ENCODE measurements at places on chromosomes 6 and 20. TPM values are rescaled to one million over a fixed set of nuclear protein-coding genes. Genes with fewer than 3 reads are reported as not detected.
A peak's percentile ranks its signal among the peaks of the same experiment; 100 is the strongest.

DNA sequence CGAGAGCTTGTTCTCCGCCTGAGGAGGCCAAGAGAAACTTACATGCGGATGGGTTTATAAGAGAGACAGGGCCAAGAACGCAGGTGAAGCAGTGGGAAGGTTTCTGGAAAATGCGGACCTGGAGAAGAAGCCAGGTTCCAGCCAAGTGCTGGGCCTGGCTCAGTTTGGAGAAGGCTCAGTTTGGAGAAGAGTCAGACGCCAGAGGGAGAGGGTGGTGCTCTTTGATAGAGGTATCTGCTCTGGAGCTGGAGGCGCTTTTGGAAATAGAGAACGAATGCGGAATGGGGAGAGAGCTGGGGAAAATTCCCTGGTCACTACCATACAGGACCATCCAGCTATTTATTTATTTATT is 753 bp downstream of the RSPH9 start:
- peaks cover 11% of the 10 kb centered on the region for H3K36me3 ChIP-seq
- H3K27me3 ChIP-seq: no peaks in the 10 kb centered on the region
- H3K27ac ChIP-seq: no peak overlapping the region

GRCh38 chr6:41536795-41537758 is 9.1 kb upstream of the FOXP4 start:
- H3K36me3 ChIP-seq: no peaks in the 10 kb centered on the region
- peaks cover 52% of the 10 kb centered on the region for H3K27me3 ChIP-seq
- DNase-seq: no peak
- no peak overlapping the region for H3K4me3 ChIP-seq
- peaks cover 6% of the 10 kb centered on the region for H3K4me1 ChIP-seq

DNA sequence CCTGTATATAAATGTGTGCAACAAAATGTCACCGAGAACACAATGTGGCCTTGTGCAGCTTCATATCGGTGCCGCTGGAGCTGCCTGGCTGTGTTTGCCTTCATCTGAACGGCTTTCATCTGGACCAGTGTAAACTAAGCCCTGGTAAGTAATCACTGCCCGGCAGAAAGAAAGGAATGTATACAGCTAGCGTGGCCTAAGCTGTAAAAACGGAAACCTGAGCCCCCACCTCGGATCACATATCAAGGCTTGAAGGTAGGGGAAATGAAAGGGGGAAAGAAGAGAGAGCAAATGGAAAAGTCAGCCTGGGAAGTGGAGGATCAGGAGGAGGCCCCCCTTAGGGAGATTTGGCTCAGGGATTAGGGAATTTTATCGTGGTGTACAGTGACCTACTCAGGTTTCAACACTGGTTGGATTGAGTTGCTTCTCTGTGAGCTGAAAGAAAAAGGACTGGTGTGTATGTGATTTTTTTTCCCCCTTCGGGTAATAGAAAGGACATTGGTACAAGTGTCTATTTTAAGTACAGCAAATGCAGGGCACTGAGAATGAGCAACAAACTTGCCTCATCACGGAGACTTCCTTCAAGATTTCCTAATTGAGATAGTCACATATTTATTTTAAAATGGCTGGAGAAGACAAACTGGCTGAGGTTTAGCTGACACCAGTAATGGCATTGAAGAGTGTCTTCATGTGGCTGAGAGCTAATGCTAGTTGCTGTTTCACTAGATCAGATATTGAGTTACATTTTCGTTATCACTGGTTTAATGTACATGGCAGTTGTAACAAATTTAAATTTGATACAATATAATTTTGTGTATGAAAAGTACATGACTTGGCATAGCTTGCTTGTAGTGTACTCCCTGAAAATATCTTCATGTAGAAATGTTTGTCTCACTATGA is 3.5 kb downstream of the SOBP start:
- peaks cover 3% of the 10 kb centered on the region for H3K4me1 ChIP-seq
- peaks cover 4% of the 10 kb centered on the region for H3K27me3 ChIP-seq
- no peaks in the 10 kb centered on the region for H3K36me3 ChIP-seq
- peak overlapping the region; percentile 66 for H3K27ac ChIP-seq
- H3K4me3 ChIP-seq: peak overlapping the region; percentile 21
- peak; percentile 67 for DNase-seq

GRCh38 chr6:136772685-136773472 is 19.4 kb downstream of the MAP3K5 start:
- peaks cover 5% of the 10 kb centered on the region for H3K4me1 ChIP-seq
- H3K36me3 ChIP-seq: no peaks in the 10 kb centered on the region
- H3K27me3 ChIP-seq: no peaks in the 10 kb centered on the region
- no peak overlapping the region for H3K4me3 ChIP-seq
- no peak overlapping the region for H3K27ac ChIP-seq
- DNase-seq: no peak

- H3K27me3 ChIP-seq: no peaks in the 10 kb centered on the region
- H3K36me3 ChIP-seq: no peaks in the 10 kb centered on the region
- peaks cover 20% of the 10 kb centered on the region for H3K4me1 ChIP-seq
Measured at GRCh38 chr6:116387374-116387773, 16.6 kb downstream of the DSE start.

DNA sequence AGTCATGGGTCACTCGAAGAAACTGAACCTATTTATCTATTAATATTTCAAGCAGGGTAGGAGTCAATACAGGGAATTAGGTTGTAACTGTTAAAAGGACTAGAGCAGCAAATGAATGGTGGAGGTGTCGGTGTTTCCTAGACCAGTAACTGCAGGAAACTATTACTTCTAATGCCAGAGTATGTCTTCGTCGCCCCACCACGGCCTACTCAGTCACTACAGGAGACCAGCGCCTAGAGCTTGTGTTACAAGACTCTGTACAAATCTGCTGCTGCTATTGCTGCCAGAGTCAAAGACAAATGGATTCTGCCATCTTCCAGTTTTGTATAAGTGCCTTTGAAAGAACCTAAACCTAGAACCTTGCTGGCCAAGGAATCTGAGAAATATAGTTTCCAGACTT is 343.9 kb downstream of the SOX4 start:
- no peaks in the 10 kb centered on the region for H3K27me3 ChIP-seq
- DNase-seq: no peak
- peaks cover 1% of the 10 kb centered on the region for H3K4me1 ChIP-seq
- no peaks in the 10 kb centered on the region for H3K36me3 ChIP-seq
- no peak overlapping the region for H3K27ac ChIP-seq

DNA sequence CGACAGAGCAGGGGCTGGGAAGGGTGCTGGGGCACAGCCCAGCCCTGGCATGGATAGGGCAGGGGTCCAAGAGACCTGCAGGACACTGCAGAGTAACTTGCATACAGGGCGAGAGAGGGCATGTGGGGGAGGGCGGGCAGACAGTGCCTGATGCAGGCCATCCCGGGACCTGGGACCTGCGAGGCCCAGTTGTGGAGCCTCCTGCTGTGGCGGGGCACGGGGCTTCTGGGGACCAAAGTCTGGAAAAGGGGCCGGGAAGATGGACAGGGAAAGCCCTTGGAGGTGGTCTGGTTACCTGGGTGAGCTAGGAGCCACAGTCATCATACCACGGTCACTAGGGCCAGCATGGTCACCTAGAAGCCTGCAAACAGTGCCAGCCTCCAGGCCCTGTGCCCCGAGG is 412 bp upstream of the TUBB1 start:
- peaks cover 10% of the 10 kb centered on the region for H3K36me3 ChIP-seq
- peaks cover 12% of the 10 kb centered on the region for H3K4me1 ChIP-seq
- H3K4me3 ChIP-seq: no peak overlapping the region
- no peak for DNase-seq

- no peak for DNase-seq
- no peaks in the 10 kb centered on the region for H3K27me3 ChIP-seq
- no peaks in the 10 kb centered on the region for H3K36me3 ChIP-seq
- H3K4me1 ChIP-seq: no peaks in the 10 kb centered on the region
Measured at GRCh38 chr6:6390849-6391602, 70.6 kb upstream of the F13A1 start.

The RSPH9 gene
- under 0.01 TPM for total RNA-seq

The RIMS4 gene
- not detected for total RNA-seq

The PXT1 gene
- not detected for total RNA-seq

The TP53TG5 gene
- total RNA-seq: not detected

All from IMR-90 (cell line).